ENCODE measurements at places on chromosomes 7 and 10.

- DNase-seq, result no peak
These were observed 117.2 kb upstream of the KLF6 start for GRCh38 chr10:3902054-3902808.

DNA sequence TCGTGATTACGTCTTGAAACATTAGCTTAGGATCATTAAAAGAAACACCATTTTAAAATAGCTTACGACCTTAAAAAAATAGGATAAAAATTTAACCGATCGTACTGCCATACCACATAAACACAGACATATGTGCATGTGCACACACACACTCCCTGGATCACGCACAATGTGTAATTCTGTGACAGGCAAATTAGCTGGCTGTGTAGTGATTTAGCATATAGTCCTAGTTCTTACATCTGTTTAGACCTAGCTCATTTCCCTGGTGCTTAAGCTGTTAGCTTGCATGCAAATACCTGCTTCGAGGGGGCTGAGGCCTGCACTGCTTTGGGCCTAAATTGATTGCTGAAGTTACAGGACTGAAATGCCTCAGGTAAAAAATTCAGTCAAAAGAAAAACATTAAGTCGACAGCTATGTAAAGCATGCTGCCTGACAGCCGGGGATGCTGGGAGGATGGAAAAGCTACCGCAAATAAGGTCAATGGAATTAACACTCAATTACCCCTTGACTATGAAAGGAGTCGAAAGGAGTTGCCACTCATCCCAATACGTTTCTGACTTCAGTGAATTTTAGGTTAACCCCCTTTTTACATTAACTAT lies 267.1 kb upstream of the FZD8 start:
- DNase-seq, result no peak

- no peak for DNase-seq
These were observed 180.7 kb downstream of the IMMP2L start for GRCh38 chr7:111381590-111381989.

- no peak for DNase-seq
These were observed 18.9 kb downstream of the BAG3 start for GRCh38 chr10:119669975-119670640.

GRCh38 chr7:40033826-40034225 lies 83.8 kb downstream of the CDK13 start:
- no peak for DNase-seq

DNA sequence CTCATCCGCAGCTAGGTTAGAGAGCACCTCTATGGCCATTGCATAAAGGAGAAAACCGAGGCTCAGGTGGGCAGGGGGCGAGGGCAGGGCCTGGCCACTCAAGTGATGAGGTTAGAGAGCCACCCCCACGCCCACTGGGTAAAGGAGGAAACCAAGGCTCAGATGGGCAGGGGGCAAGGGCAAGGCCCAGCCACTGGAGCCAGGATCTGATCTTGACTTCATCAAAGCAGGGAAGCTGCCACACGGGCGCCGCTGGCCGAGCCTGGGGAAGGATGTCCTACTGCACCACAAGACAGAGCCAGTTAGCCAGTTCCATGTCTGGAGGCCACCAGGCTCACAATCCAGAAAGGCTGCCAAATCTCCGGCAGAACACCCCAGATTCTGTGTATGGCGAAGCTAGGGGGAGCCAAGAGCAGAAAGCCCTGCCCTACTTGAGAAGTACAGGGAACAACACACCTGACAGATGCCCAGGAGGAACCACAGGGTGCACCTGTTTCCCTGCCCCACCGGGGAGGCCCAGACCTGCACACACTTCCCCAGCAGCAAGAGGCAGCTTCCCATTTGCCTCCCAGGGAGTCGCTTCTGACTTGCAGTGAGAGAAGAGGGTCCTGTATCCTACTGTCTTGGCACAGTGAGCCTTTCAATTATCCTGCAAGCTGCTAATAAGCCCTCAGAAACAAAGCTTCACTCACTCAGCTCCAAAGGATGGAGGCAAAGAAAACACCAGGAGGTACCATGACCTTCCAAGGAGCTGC lies 101.9 kb downstream of the TNS3 start:
- DNase-seq, result no peak

DNA sequence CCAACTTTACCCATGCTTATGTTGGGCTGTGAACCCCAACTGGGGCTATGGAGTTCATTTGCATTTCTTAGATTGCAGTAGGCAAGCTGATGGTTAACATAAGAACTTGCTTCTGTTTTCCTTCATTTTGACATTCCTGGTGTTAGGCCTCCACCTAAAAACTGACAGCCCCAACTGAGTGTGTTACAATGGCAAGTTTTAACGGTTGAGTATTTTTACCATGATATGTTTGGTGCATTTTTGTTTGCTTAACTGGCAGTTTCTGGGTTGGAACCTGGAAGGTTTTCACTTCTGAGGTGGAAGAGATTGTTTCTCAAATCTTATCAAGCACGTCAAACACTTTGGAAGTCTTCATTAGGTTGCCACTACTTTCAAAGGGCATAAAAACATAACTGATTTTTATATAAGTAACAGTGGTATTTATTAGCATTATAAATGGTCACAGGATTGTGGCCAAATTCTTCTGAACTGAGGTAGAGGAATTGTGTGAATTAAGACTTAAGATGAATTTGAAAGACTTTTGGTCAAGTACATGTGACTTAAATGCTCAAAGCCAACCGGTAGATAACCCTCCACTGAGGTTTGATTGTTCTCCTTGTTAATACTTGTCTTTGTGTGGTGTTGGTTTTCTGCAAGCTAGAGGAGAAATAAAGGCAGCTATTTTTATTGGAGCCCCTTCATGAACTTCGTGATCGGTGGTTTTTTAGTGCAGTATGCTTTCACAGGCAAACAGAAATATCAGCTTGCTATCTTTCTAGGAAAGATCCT lies 2.8 kb downstream of the BMI1 start:
- DNase-seq, result no peak

GRCh38 chr10:18737841-18738240 lies 78.6 kb downstream of the ARL5B start:
- DNase-seq, result peak; percentile 80

DNA sequence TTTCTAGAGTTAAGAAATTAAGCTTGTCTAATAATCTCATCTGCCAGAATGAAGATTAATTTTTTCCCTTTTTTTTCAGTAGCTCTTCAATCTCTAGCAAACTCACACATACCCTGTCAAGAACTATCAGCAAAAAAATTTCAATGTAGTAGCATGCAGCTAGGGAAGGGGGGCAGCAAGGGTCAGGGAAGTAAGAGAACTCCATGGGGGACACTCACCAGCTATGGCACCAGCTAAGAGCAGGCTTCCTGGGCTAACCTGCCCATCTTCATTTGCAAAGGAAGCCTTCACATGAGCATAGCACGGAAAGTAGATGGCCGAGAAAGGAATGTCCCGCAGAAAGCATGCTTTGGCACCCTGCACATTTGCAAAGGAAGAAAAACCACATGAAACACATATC lies 190.4 kb downstream of the SLC25A13 start:
- DNase-seq, result no peak

DNA sequence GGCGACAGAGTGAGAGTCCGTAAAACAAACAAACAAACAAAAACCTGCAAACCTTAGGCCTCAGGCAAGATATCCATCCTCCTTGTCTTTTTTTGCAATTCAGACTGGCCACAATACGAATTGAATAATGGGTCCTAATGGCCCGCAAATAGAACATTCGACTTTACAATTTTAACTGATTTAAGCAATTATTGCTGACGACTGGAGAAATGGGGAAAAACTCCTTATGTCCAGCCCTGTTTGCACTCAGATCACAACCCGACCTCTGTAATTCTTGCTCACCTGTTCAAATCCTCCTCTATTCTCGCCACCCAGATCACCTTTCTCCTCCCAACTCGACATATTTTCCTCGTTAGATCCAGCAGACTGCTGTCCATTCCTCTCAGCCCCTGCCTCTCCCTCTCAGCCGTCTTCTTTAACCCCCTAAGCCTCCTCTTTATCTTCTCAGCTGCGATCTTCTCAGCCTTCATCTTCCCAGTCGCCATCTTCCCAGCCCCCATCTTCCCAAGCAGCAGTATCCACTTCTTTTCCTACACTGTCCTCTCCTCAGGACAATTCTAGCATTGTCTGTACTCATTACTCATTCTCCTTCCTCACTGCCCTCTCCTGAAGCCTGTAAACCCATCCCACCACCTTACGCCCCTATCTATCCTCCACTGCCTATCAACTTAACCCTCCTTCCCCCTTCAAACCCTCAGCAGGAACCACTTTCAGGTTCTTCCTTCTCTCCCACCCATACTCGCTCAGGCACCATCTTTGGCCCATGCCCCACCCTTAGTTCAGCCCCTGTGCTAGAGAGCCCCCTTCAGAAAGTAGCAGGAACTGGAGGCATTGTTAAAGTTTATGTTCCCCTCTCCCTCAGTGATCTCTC lies 61.8 kb downstream of the LRRC17 start:
- no peak for DNase-seq

- DNase-seq, result peak; percentile 65
These were observed 33.9 kb downstream of the CACUL1 start for GRCh38 chr10:118720685-118721538.

DNA sequence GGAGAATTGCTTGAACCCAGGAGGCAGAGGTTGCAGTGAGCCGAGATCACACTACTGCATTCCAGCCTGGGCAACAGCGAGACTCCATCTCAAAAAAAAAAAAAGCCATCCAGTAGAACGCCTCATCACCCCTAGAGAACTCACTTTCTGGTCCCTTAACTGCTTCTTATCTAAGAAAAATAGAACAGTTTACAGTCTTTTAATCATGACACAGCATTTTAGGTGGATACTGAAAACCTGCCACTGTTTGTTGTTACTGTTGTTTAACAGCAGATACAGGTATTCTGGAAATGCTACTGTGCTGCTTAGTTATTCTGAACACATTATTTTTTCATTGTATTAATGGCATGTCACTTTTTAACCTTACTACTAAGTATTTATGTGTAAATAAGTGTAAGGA lies 624.3 kb upstream of the GHITM start:
- DNase-seq, result no peak

DNA sequence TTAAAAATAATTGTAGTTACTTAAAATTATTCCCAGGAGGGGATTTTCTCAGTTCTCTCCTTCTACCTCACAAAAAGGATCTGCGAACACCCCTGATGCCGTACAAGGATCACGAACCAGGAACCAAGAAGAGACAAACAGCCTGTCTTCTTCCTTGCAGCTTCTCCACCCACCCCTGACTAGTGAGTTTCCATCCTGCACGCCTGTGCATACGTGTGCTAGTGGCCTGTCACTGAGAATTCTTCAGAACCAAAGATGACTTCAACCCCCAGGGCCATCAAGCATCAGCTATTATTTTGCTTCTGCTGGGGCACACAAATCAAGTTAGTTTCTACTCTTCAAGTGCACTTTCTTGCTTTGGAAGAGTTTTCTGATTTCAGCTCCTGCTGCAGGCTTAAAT lies 175.5 kb upstream of the KLF6 start:
- DNase-seq, result no peak

GRCh38 chr10:58217612-58218011 lies 50.1 kb downstream of the IPMK start:
- DNase-seq, result peak; percentile 41

DNA sequence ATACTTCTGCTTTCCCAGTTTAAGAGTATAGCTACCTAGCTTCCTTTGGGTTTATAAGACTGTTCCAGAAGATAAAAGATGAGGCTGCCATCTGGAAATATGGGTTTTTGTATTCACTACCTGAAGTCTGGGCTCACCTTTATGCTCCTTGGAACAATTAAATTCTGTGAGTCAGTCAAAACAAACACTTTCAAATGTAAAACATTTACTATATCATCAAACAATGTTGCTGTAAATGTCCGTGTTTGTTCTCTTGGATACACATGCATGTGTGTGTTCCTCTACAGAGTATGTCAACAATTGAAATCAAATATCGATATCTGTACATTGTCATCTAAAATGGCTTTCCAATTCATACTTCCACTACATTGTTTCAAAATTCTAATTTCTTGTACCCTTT lies 525.6 kb downstream of the MDFIC start:
- no peak for DNase-seq

DNA sequence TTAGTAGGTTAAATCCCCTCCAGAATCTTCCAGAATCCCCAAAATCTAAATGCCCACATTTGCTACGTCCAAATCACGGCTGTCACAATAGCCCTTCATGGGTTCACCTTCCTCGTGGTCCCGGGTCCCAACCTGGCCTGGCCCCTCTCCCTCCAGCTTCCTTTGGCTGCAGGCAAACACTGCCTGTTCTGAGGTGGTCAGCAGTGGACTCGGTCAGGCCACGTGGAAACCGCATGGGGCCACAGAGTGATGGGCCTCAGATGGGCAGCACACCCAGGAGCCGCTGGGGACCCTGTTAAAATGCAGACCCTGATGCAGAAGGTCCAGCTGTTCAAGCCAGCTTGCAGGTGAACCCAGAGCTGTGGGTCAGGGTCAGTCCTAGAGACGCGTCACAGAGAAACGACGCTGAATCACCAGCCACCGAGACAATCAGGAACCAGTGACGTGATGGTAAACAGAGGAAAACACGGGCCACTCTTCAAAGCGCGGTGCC lies 588.6 kb downstream of the DNAJB6 start:
- DNase-seq, result no peak

- DNase-seq, result peak; percentile 79
These were observed 335.6 kb upstream of the HGF start for GRCh38 chr7:82105463-82105862.

- DNase-seq, result no peak
These were observed 1.3 kb upstream of the FOXL3 start for GRCh38 chr7:288671-289101.

DNA sequence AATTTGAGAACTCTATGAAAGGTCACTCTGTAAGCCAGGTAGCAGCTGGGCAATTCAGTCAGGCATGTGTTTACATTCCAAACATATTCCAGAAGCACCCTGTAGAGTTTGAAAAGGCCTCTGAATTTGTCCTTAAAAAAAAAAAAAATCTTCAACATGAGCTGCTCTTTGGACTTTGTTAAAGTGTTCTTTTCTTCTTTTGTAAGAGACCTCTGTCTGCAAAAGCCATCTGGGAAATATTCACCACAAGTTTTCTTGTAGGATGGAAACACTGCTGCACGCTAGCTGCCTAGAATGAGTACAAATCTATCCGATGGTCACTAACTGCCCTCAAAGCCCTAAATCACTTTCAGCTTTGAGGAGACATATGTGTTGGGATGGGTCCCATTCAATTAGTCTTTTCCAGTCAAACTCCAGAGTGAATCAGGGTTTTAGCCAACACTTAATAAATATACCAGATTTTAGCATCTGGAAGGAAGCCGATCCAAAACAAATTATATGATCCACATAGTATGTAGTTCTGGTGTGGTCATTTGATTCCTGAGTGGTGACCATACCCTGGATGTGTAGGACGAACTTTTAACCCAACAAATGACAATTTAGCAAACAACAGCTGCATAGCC lies 85.9 kb downstream of the CD36 start:
- peak; percentile 75 for DNase-seq

GRCh38 chr7:47373871-47374451 lies 207.9 kb downstream of the TNS3 start:
- no peak for DNase-seq
